ENCODE measurements at places on chromosomes 16 and 17. TPM values are rescaled to one million over a fixed set of nuclear protein-coding genes. Genes with fewer than 3 reads are reported as not detected.

DNA sequence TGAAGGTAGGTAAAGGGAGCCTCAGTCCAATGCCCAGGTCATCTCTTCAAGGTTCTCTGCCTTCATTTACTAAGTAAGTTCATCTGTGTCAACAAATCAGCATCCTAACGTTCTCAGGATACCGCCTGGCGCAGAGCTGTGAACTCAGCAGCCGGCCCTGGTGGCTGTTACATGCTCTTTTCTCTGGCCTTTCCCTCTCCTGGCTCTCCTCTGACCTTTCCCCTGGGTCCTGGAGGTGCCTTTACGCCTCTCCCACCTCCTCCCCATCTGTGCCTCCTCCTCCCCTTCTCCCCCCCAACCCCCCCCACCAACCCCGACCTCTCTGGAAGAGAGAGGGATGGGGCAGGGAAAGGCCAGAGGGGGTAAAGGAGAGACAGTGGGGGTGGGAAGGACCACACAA is 19.5 kb downstream of the COTL1 start:
- DNase-seq: no peak

The TTYH2 gene
- 52.7 TPM for polyA plus RNA-seq

The HLF gene
- polyA plus RNA-seq: 7.0 TPM

- no peak for DNase-seq
Observed at GRCh38 chr16:72639494-72639893, 408.4 kb downstream of the ZFHX3 start.

GRCh38 chr16:53061701-53062159 is 6.9 kb downstream of the CHD9 start:
- no peak for DNase-seq

The SLFN12L gene
- polyA plus RNA-seq: 0.69 TPM

The RHBDL3 gene
- polyA plus RNA-seq: 3.5 TPM

The AOC2 gene
- 5.7 TPM for polyA plus RNA-seq

GRCh38 chr16:17343028-17343427 is 127.7 kb downstream of the XYLT1 start:
- DNase-seq: no peak

Measured in testis (tissue), 5 donors.